ENCODE measurements at places on chromosomes 2 and 18.

GRCh38 chr2:167190053-167190452 is 301.8 kb downstream of the XIRP2 start:
- no peak for DNase-seq

- DNase-seq, result no peak
Observed at GRCh38 chr2:145190031-145190703, 670.2 kb upstream of the ZEB2 start.

- no peak for DNase-seq
Observed at GRCh38 chr18:11994703-11995444, 13.6 kb downstream of the IMPA2 start.

- DNase-seq, result no peak
Observed at GRCh38 chr2:99860720-99861375, 281.5 kb downstream of the AFF3 start.

- DNase-seq, result no peak
Observed at GRCh38 chr2:15069149-15069548, 436.6 kb downstream of the LRATD1 start.

DNA sequence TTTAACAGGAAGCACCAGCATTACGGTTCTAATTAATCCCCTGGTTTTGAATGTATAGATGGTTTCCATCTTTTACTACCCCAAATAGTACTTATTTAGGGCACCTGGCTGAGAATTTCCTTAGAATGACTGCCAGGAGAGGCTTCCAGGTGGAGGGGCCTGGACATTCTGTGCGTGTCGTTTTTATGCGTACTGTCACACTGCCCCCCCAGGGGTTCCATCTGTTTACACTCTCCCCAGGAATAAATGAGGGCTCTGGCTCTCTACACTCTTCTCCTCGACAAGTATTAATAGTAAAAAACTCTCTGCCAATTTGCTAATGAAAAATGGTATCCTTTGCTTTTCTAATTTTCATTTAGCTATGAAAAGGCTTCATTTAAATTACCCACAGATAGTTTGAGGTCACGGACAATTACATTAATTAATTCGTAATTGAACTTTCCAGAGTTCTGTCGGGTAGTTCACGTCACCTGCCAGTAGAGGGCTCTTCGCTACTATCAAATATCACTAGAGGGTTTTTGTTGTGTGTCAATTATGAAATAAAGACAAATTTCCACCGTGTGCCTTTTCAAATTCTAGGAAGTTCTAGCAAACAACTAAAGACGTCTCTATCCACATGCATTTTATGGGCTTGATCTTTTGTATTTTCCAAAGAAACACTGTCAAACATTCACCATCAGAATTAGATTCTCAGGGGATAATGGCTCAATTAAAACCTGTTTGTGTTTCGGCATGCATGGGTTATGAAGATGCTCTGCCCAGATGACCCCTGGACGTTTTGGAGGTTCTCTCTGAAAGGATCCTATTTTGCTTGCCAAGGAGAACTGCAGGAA is 88.8 kb upstream of the ASB18 start:
- DNase-seq, result no peak

DNA sequence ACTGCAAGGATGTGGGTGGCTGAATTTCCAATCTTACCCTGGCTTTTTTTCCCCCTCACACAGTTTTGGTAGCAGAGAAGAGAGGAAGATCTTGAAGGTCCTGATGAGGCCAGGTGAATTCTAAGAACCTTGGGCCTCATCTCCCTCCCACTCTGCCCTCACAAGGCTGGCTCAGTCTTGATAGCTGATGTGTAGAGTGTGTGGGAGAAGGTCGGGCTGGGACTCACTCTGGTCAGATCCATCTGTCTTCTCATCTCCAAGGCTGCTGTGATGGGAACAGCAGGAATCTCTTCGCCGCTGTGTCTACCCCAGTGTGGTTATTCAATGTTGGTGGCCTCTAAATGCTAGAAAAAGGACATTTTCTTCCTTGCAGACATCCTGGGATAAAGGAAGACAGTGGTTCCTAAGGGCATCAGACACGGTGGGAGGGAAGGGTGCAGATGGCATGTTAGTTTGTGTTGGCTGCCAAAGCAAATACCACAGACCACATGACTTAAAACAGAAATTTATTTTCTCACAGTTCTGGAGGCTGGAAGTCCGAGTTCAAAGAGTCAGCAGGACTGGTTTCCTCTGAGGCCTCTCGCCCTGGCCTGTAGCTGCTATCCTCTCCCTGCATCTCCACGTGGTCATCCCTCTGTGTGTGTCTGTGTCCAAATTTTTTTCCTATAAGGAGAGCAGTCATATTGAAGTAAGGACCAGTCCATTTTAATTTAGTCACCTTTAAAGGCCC is 37.6 kb upstream of the MGAT4A start:
- DNase-seq, result no peak

DNA sequence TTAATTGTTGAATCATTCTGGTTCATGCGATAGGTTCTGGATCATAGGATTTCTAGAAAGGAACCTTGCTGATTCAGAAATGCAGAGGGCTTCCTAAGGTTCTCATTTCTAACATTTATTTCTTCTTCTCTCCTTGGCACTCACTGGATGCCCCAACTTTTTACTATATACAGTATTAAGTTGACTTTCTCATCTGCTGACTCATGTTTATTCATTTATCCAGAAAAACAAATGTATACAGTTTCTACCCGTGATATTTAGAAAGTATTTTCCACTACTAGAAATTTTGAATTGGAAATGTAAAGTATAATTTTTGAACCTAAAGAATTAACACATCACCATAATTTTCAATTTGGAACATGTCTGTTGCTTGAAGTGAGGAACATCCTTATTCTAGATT is 32.2 kb upstream of the OTX1 start:
- no peak for DNase-seq

DNA sequence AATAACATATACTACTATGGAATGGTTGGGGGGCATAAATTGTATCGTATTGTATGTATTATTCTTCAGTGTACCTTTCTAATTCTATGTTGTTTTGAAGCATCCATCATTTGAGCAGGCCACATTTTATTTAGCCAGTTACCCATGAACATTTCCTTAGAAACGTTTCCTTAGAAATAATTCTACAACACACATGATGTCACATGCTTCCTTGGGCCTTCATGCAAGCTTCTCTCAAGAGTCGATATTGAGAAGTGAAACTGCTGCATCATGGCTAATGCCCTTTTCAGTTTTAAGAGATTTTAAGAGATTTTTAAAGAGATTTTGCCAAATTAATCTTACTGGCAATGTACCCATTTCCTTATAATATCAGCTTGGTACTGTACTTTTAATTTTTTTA is 63.9 kb downstream of the ALPK2 start:
- no peak for DNase-seq

DNA sequence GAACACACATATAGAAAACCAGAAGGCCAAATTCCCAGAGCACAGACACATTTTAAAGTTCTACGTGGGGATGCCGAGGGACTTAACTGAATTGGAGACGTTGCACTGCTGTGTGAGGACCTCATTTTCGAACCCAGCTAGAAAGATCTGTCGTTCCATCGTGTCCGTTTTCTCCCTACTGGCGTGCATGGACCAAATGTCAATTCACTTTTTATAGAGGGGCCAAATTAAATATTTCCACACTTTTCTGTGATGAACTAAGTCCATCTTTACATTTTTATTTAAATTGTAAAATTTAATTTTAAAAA is 692 bp upstream of the TSHZ1 start:
- no peak for DNase-seq
